BJ (cell line): ENCODE measurements at places on chromosomes 1 and 21. TPM values are rescaled to one million over a fixed set of nuclear protein-coding genes. Genes with fewer than 3 reads are reported as not detected.

GRCh38 chr1:198480876-198481275, 59.6 kb downstream of the ATP6V1G3 start:
- no peak for DNase-seq

GRCh38 chr1:34787461-34788420, 5.1 kb upstream of the GJA4 start:
- DNase-seq: no peak

- DNase-seq: no peak
Measured at GRCh38 chr1:62601457-62601856, 4.1 kb downstream of the ANGPTL3 start.

- DNase-seq: no peak
Measured at GRCh38 chr1:230957580-230957989, 21.1 kb downstream of the TTC13 start.

DNA sequence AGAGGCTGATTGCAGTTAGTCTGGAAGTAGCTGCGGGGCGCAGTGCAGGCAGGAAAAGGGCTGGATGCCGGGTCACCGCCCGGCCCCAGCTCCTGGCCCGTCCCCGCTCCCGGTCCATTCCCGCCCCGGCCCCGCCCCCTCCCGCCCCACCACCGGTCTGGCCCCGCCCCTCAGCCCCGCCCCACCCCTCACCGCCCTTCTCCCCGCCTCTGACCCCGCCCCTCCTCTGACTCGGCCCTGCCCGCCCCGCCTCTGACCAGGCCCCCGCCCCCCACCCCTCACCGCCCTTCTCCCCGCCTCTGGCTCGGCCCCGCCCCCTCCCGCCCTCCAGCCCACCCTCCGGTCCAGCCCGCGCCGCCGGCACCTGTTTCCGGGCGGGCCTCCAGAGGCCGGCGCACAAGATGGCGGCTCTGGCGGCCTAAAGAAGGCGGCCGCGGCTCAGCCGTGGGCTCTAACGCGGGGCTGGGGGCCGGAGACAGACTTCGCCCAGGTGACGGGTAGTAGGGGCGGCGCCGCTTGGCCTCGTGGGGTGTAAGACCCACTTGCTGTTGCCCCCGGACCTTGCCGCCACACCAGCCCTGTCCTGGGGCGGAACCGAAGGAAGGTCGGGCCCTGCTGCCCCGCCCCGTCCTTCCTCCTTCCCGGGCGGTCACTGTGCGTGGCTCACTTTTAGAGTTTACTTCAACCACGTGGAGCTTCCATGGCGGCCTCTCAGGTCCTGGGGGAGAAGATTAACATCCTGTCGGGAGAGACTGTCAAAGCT, at the start of gene UBIAD1:
UBIAD1 (plus strand) TSS at position 367 of the 763 bp plus-strand sequence; CDS start at position 701, 334 bp downstream.
- no peak for DNase-seq

DNA sequence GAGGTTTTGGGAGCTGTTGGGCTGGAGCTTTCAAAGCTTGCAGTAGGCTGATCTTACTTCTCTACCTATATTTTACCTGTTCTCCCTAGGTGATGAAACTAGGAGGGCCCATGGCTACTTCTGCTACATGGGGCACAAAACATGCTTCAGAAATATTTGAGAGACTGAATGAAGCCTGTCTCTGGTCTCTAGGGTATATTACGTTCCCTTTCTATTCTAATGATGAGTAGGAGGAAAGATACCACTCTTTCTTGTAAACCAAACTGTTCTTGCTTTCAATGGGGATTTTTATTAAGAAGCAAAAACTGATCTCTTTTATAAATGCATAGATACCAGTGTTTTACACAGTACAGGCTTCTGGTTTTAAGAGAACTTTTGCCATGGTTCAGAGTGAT, 103.1 kb downstream of the GALNT2 start:
- DNase-seq: no peak

- no peak for DNase-seq
Measured at GRCh38 chr1:166384948-166385347, 218.1 kb upstream of the FAM78B start.

DNA sequence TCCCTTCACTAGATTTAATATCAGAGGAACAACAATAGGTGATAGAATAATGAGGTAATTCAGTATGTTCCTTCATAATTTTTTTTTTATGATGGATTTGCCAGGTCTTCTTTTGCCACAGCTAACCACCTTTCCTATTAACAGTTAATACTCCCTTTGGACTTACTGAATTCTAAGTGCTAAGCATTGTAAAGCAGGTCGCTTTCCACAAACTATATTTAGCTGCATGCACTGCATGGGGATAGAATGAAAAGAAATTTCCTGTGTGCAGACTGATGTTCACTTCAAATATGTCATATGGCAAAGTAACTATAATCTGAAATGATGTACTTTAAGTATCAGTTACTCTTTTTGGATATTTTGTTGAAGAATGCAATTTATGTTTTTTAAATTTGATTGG, 85.8 kb downstream of the GPR161 start:
- DNase-seq: no peak

DNA sequence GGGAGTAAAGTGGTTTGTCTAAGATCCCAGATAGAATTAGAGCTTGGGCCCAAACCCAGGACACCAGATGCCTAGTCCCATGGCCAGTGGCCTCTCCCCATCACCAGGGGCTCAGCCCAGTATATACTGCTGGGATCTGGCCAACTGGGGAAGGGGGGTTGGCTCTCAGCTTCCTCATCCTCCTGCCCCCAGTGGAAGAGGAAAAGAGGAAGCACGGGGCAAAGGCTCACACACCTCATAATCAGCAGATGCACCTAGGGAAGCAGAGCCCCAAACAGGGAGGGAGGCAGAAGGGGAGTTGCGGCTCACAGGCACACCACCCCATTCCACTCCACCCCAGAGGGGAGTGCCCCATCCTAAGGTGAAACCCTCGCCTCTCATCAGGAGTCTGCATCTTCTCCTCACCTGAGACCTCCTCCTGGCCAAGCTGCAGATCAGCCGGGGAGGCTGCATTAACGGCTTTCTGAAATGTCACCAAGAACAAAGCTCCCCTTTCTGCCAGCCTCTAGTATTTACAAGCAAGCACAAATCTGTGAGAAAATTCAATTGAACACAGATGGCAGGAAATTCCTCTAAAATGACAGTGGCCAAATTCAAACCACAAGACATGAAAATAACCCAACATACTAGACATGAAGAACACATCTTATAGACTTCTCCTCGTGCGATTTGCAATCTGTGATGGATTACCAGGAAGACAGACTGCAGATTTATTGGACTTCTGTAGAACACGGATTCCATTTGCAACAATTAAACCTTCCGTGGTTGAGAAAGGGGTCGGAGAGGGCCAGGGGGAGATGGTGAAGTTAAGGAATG, 82.8 kb downstream of the GLIS1 start:
- DNase-seq: peak; percentile 95

- no peak for DNase-seq
Measured at GRCh38 chr1:194342484-194343262, 1156.3 kb upstream of the B3GALT2 start.

DNA sequence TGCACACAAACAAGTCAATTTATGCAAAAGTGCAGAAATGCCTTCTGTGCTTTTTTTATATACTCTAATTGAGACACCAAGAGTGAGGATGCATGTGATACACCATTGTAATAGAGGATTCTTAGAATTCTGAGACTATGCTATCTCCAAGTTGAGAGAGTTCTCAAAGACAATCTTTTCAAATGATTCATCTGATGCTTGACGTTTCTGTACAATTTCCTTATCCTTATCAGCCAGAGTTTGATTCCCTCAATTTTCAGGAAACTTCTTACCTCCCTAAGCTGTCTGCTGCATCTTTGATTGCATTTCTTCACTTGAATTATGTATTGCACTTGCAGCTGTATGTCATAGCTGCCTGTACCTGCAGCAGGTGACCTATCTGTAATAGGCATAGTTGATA, 211.3 kb upstream of the SPAG17 start:
- DNase-seq: no peak

GRCh38 chr1:118118873-118119463, 66.1 kb downstream of the SPAG17 start:
- DNase-seq: no peak

- no peak for DNase-seq
Measured at GRCh38 chr1:30449428-30450147, 273.8 kb downstream of the MATN1 start.

- no peak for DNase-seq
Measured at GRCh38 chr1:47181955-47182675, 7.7 kb downstream of the PDZK1IP1 start.

Gene NBPF26
- polyA plus RNA-seq: 15.0 and 15.9 TPM in 2 replicates

Gene ZNF683
- polyA plus RNA-seq: not detected in 2 replicates

Gene HOOK1
- not detected in 2 replicates for polyA plus RNA-seq

Gene RPF1
- 17.1 and 31.1 TPM in 2 replicates for polyA plus RNA-seq

Gene NR1I3
- not detected in 2 replicates for polyA plus RNA-seq

Gene LHX8
- polyA plus RNA-seq: 0.05 and 0.06 TPM in 2 replicates

Gene COL8A2
- polyA plus RNA-seq: 6.0 and 6.8 TPM in 2 replicates
